ENCODE measurements at places on chromosomes 5 and 9.

DNA sequence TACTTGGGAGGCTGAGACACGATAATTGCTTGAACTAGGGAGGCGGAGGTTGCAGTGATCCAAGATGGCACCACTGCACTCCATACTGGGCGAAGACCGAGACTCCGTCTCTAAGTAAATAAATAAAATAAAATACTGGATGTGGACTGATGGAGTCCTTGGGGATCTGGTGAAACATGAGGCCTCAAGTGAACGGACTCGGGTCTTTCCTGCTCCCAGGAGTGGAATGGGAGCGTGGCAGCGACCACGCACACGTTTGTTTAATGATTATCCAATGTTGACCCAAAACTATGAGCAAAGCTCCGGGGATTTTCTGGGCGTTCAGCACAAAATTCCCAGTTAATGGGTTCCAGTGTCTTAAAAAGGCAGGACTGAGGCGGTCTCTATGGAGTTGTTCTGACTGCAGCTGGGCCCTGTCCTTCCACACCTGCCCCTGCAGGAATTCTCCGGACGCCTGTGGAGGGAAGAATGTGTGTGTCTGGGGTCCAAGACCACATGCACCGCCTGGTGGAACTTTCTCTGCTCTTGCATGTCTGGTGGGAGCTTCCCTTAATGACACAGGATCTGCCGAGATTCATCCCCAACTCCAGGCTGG, 26.6 kb downstream of the NEK6 start:
- no peak for DNase-seq

GRCh38 chr9:125593581-125594222, 113.3 kb downstream of the MAPKAP1 start:
- DNase-seq = no peak

DNA sequence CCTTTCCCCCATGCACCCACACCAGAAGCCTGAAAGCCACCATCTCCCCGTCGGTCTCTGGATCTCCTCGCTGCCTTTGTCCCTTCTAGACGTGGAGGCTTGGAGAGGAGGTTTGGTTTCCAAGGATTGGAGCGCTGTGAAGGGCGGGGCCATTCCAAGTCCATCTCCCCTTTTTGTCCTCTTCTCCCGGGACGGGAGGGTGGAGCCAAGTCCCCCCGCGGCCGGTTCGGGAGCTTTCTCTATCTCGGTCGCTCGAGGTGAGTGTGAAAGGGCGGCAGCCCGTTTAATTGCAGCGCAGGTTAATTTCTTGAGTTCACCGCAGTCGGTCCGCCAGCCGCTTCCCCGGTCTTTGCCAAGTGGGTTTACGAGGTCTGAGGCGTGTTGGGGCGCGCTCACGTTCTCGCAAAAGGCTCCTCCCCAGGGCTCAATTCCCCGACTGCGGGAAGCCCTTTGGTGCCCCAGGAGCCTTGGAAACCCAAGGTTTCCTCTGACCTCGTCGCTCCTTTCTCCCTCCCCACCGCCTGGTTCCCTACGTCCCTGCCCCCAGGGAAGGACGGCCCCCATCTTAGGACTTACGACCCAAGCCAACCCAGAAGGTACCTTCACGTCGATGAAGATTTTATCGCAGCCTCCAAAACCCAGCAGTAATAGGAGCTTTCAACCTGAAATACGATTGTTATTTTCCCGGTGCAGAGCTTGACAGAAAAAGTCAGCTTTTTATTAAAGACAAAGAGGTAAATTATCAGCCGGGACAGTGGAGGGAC, 2.8 kb upstream of the ZNF462 start:
- DNase-seq = no peak

DNA sequence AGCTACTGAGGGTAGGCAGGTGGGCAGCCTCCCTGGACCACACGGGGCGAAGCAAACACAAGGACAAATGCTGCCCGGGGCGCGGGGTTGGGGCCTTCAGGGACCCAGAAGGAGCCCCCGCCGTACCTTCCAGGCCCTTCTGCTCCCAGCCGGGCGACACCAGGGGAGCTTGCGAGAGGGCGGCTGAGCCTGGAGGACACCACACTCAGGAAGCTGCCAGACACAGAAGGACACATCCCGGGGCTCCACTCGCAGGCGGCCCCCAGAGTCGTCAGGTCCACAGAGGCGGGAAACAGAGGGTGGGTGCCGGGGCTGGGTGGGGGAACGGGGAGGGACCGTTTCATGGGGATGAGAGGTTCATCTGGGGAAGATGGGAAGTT, 58.5 kb upstream of the UBAC1 start:
- DNase-seq = no peak

DNA sequence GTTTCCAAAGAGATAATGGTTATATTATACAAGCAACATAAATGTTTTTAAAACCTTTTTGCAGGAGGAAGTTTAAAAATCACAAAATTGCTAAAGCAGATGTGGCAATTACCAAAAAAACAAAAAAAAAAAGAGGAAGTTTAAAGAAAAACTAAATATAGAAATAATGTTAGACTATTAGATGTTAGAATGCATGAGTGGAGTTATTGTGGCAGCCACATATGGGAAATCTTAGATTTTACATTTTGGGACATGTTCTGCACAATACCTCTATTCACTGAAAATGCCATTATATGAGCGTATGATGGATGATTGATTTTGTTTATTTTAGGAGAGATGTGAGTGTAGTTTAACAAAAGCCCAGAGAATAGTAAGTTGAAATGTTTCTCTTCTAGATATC, 31.2 kb upstream of the DTWD2 start:
- no peak for DNase-seq
